ENCODE measurements at places on chromosomes 3 and 15.

DNA sequence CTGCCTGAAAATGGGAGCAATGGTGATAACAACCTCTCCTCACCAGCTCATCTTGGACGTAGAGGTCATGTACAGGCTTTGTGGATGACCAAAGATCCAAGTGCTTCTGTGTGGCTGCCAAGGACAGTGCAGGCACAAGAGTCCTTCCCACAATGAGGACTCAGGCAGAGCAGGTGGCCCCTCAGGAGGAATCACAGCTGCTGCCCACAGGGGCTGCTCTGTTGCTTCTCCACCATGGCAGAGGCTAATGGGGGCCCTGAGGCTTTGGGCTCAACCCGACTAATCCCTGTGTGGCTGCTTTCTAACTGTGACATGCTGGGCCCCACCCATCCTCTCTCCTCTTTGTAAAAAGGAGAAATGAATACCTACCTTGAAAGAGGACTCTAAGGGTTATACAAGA, 58.1 kb upstream of the MRPS22 start:
- DNase-seq: no peak

DNA sequence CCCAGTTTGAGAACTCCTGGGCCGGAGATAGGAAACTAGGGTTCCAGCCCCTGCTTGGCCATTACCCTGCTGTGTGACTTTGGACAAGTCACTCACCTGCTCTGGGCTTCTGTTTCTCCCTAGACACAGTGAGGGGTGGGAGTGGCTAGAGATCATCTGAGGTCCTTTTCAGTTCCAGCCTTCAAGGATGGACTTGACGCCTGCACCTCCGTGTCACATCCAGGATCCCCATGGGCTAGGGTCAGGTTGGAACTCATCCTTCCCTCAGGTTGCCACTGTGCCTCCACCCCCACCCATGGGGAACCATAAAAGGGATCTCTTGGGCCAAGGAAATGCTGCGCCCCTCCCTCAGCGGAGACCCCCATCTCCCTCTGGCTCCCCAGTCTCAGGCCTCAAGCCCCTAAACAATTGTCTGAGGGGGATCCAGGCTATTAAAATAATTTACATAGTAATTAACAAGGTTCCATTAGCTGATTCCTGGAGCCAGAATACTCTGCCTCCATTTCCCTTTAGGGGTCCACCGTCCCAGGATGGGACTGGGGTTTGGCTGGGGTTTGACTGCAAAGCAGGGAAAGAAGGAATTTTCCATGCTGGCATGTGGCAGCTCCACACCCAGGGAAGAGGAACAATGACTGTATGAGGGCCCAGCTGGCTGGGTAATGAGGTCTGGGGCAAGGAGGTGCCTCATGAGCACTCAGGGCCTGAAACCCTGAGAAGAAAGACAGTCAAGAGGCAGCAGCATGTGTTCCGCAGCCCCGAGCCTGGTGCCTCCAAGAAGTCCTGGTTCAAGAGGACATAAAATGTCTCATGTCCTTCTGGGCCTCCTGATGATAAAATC, 177.7 kb downstream of the SMAD6 start:
- DNase-seq: no peak

DNA sequence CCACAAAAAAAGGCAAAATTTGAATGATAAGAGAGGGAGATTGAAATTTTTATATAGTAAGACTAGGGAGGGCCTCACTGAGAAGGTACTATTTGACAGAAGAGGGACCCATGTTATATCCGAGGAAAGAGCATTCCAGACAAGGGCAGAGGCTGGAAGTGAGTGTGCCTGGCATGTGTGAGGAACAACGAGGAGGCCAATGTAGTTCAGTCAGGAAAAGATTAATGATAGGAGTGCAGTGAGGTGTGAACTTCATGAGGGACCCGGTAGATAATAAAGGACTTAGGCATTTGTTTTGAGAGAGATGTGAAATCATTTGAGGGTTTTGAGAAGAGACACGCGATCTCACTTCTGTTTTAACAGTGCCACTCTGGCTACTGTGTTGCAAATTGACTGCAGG, 36.3 kb downstream of the ASTE1 start:
- no peak for DNase-seq

DNA sequence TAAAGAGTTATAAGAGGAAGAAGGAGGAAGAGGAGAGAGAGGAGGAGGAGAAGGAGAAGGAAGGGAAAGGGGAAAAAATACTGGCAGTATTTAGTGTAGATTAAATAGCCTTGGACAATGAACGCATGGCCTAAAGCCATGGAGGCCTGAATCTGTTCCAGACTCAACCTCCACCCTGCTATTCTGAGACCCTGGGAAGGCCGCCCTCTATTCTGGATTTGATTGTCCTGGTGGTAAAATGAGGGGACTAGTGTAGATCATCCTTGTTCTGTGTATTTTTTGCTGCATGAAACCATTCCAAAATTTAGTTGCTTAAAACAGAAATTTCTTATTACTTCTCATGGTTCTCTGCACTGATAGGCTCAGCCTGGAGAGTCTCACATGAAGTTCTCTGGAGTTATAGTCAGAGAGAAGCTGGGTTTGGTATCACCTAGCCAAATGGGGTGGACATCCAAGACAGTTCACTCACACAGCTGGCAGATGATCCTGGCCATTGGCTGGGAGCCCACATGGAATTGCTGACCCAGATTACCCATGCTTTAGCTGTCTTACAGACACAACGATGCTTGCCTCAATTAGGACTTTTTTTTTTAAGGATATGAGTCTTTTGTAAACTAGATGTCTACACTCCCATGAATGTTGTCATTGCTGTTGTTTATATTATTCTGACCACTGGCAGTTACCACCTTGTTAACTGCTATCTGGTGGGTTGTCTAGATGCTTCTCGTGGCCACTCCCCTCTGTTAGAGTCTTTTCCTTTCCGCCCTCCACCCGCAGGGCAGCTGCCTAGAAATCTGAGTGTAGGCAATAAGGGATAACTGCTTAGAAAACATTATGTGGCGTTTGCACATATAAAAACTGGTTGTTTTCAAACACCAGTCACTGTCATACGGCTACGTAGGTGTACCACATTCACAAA, 149.9 kb downstream of the SST start:
- no peak for DNase-seq

GRCh38 chr15:43268111-43269105, 1.7 kb upstream of the TGM5 start:
- no peak for DNase-seq

GRCh38 chr3:124837065-124837464, 50.1 kb downstream of the ITGB5 start:
- DNase-seq: no peak

DNA sequence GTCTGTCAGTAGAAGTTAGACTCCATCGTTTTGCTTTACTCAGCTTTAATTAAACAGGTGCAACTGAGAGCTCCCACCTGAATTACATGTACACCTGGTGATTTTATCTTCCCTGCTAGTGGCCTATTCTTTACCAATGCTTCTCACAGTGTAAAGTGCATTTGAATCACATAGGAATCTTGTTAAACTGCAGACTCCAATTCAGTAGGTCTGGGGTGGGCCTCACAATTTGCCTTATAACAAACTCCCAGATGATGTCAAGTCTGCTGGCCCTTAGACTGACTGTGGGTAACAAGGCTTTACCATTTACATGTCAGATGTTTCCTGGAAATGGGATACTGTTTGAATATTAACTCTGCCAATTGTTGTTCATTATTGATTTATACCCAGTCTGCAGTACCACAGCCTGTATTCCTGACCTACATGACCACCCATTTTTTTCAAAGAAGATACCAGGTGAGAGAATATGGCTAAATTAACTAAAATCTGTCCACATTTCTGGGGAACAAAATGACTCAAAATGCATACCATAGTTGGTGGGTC, 37.2 kb downstream of the CMSS1 start:
- DNase-seq: no peak

- no peak for DNase-seq
Observed at GRCh38 chr3:62378311-62378789, 5.0 kb upstream of the FEZF2 start.

DNA sequence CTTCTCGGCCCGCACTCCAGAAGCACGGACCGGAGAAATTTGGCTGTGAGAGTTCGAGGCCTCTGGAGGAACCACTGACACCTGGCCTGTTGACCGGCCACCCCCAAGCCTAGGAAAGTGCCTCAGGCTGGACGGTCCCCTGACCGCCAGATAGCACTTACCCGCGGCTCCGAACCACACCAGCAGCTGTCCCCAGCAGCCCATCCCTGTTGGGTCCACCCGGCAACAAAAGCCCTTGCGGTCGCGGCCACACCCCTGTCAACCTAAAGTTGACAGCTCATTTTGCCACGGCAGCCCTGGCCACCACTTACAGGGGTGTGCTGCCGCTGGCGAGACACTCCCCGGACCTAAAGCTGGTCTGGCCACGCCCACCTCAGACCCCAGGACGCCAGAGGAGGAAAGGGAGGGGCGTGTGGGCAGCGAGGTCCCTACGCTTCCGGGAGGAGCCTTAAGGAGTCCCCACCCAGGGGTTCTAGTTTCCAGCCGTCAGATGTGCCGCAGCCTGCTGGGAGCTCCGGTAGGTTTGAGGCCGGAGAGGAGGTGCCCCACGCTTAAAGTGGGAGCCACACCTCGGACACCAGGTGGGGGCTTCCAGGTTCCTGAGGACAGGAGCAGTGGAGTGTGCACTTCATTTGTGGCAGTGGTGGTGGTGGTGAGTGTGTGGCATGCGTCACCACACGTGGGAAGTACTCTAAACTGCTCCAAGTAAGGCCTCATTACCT, at the start of gene LTK:
Gene LTK (minus strand): TSS at position 322 of the 722 bp plus-strand sequence. CDS start 118 bp downstream, at position 204.
- peak; percentile 24 for DNase-seq

DNA sequence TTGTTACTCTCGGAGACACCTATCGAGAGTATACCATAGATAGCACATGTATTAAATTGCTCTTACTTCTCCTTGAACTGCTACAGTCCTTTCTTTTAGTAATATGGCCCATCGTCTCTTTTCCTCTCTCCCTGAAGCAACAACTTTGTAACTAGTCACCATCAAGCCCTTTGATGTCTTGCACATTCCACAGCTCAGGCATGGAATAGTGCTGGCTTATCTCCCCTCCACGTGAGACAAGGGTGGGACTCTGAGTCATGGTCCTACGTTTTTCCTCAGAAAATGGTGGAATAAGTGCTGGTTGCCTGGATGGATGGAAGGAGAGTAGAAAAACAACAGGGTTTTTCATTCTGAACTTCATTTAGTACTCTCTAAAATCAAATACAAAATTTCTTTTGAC, 163.3 kb upstream of the MBNL1 start:
- DNase-seq: no peak

DNA sequence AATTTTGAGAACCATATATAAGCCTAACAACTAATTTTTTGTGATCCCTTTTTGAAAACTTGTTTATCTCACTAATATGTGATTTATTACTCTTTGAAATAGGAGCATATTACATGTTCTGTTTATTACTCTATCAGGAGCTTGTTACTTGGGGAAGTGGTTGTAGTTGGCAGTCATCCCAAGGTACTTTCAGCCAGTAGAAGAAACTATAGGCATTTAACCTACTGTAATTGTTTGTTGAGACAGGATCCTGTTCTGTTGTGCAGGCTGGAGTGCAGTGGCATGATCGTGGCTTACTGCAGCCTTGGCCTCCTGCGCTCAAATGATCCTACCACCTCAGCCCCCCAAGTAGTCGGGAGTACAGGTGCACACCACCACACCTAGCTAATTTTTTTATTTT, 195.6 kb downstream of the TCF12 start:
- no peak for DNase-seq

GRCh38 chr15:39300451-39301153, 280.3 kb upstream of the THBS1 start:
- DNase-seq: no peak

GRCh38 chr15:59223736-59224135, 17.1 kb downstream of the LDHAL6B start:
- DNase-seq: no peak

GRCh38 chr3:93969443-93969842, 4.3 kb downstream of the PROS1 start:
- DNase-seq: no peak

GRCh38 chr3:159964166-159964973, 24.3 kb upstream of the IL12A start:
- DNase-seq: no peak

DNA sequence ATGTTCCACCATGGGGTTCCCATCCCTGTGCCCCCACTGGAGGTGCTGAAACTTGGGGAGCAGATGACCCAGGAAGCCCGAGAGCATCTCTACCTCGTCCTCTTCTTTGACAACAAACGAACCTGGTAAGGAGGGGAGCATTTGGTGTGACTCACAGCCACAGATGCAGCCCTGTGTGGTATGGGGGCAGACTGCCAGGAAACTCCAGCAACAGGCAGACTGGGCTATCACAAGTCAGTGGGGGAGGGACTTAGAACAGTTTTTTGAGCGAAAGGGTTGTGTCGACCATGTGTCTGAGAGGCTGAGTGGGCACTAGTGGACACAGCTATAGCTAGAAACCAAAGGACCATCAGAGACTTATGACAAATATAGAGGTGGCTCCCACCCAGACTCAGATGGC, 3.4 kb upstream of the OGG1 start:
- DNase-seq: no peak

- no peak for DNase-seq
Observed at GRCh38 chr3:129504471-129505100, 23.9 kb upstream of the RHO start.

DNA sequence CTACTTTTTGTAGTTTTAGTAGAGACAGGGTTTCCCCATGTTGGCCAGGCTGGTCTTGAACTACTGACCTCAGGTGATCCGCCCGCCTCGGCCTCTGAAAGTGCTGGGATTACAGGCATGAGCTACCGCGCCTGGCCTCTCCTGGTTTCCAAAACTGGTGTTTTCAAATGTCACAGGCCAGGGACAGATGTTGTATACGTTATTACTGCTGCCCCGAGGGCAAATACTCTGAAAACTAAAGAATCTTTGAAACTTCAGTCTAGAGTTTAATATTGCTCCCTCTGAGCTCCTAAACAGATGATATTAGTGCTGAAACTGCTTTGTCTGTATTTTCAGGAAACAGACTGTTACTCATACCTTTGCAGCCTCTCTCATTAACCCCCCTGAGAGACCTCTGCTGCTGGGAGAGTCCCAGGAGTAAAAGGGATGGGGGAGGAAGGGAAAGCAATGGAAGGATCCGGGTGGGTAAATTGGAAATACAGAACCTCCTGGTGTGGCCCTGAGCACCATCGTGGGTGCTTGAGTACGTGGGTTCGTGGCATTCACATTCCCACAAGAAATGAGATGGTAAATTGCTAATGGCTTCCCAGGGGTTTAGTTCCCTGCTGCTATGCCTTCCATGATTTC, 96.3 kb upstream of the IGF1R start:
- DNase-seq: no peak

DNA sequence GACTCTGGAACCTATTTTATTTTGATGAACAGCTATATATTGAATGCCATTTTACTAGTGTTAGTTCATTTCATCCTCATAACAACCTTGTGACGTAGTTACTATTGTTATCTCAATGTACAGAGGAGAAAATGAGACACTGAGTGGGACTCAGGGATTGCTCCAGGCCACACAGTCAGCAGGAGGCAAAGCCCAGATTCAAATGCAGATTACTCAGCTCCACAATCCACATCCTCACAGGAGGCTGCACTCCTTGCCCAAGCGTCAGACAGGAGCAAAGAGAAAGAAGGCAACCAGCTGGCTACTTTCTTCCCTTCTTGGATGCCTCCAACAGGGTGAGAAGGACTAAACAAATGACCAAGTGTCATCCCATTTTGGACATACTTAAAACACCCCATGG, 92.0 kb upstream of the CCDC54 start:
- no peak for DNase-seq

Measured in CD8-positive, alpha-beta memory T cell (primary cell).